Activated CD8-positive, alpha-beta memory T cell treated with anti-CD3 and anti-CD28 coated beads, Interleukin-2, amount 10 ng/mL, durations not matched to agents 7 days and 5 days (primary cell): ENCODE measurements at places on chromosomes 7 and 10. TPM values are rescaled to one million over a fixed set of nuclear protein-coding genes. Genes with fewer than 3 reads are reported as not detected.

DNA sequence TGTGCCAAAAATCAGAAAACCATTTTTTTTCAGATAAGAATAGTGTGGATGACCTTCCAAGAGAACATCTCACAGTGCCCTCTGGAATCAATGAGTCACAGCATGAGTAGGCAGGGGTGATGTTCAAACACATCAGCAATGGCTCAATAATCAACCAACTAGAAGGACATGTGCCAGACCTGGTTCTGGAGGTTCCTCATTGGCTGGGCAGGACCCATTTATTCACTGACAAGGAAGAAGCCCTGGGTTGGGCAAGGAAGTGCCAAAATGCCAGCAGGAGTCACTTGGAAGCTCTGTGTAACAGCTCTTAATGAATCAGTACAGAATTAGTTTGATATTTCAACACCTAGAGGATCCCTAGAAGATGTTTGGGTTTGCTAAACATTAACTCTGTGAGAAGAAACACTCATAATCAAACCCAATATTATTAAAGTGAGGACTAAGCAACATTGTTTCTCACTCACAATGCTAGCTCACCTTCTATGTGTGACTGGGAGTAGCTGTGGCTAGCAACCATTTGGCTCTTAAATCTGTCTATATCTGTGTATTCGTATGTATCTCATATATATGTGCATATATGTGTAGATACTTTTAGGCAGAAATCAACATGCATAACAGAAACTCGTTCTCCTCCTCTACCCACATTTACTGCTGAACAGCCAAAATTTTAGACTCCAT, 72.3 kb upstream of the APBB1IP start:
- no peaks in the 10 kb centered on the region for H3K4me1 ChIP-seq
- H3K4me3 ChIP-seq = no peak overlapping the region
- H3K36me3 ChIP-seq = no peaks in the 10 kb centered on the region
- H3K27ac ChIP-seq = no peak overlapping the region
- peaks cover 17% of the 10 kb centered on the region for H3K27me3 ChIP-seq
- no peak for DNase-seq

DNA sequence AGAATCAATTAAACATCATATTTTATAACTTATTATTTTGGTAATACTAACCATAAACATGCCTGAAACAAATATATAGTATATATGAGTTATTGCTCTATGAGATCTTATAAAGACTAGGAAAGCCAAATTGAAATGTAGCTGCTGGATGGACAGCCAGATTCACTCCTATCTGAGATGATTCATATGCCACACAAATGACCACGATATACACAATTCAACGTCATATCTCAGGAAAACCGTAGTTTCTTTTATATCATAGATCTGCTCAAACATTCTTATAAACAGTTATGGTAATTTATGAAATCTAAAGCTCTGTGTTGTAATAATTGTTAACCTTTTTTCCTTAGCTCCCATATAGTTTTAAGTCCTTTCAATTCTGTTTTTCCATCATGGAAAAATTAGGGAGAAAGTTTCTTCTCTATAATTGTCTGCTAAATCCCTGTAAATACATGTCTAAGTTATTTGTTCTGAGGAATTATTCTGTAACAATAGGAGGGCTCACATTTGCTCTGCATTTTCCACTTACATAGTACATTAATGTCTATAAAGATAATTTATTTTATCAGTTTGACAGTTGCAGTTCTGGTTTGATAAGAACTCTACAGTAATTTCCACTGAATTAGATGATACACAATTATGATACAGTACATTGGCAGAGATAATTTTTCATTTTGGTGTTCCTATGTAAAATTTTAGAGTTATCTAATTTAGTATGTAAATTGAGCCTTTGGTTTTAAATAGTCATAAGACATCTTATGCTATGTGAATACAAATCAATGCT, 42.7 kb downstream of the GNAT3 start:
- no peak for DNase-seq
- H3K27me3 ChIP-seq = no peaks in the 10 kb centered on the region
- H3K36me3 ChIP-seq = no peaks in the 10 kb centered on the region

- no peak overlapping the region for H3K27ac ChIP-seq
- no peak for DNase-seq
- peaks cover 10% of the 10 kb centered on the region for H3K4me1 ChIP-seq
- H3K36me3 ChIP-seq = no peaks in the 10 kb centered on the region
Measured at GRCh38 chr10:131079314-131079713, 232.2 kb downstream of the TCERG1L start.

The KCP gene
- total RNA-seq = 0.52 TPM

DNA sequence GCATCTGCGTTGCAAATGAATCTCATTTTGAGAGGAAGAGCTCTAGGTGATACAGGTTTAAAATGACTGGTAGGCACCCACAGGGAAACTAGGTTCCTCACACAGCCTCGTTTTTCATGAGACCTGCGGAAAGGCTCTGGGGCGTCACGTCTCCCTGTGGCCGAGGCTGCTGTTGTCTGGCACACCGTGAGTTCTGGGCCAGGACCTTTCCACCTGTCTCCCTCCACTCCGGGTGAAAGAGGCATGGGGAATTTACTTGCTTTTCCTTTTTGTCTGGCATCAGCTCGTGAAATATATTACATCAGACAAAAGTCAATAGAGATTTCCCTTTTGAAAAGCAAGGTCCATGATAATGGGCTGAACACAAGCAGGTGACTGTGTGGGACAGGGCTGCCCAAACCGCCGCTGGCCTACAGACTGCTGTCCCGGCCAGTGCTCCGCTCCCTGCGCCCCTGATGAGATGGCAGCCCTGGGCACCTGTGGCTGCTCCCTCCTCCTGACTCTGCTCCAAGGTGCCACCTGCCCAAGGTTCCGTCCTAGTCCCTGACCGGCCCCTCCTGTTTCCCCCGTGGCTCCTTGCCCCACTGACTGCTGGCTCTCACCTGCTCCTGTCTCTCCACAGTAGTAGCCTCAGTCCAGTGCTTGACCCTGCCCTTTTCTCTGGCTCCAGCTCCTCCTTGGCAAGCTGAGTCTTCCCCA, 109.6 kb downstream of the NKX6-2 start:
- no peak overlapping the region for H3K27ac ChIP-seq
- DNase-seq = no peak
- H3K4me1 ChIP-seq = no peaks in the 10 kb centered on the region
- no peaks in the 10 kb centered on the region for H3K36me3 ChIP-seq

GRCh38 chr7:55478700-55479099, 93.6 kb downstream of the VOPP1 start:
- DNase-seq = no peak
- H3K27ac ChIP-seq = no peak overlapping the region
- H3K4me1 ChIP-seq = peaks cover 39% of the 10 kb centered on the region
- no peaks in the 10 kb centered on the region for H3K27me3 ChIP-seq
- peaks cover 5% of the 10 kb centered on the region for H3K36me3 ChIP-seq

The GBF1 gene
- 51.6 TPM for total RNA-seq

DNA sequence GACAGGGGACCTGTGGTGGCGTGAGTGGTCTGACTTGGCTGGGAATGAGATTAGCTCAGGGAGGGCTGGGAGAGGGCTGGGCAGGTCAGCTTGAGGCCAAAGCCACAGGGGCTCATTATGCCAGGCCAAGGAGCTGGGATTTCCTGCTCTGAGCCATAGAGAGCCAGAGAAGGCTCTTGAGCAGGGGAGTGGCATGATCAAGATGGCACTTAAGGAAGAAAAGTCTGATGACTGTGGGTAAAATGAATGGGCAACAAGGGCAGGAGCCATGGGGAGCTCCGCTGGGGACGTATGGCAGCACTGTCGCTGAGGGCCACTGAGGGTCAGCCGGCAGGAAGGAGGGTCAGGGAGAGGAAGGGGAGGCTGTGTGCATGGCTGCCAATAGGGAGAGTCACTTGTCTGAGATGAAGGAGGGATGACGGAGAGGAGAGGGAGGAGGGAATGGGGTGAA, 5.8 kb downstream of the ANTXRL start:
- no peaks in the 10 kb centered on the region for H3K4me1 ChIP-seq
- H3K36me3 ChIP-seq = no peaks in the 10 kb centered on the region
- H3K4me3 ChIP-seq = no peak overlapping the region
- DNase-seq = no peak
- peaks cover 5% of the 10 kb centered on the region for H3K27me3 ChIP-seq

- no peaks in the 10 kb centered on the region for H3K27me3 ChIP-seq
- H3K4me3 ChIP-seq = no peak overlapping the region
- no peak overlapping the region for H3K27ac ChIP-seq
- no peaks in the 10 kb centered on the region for H3K36me3 ChIP-seq
Measured at GRCh38 chr10:125375210-125375609, 214.8 kb upstream of the CTBP2 start.

GRCh38 chr7:81462672-81463071, 307.2 kb downstream of the HGF start:
- no peaks in the 10 kb centered on the region for H3K4me1 ChIP-seq
- no peak for DNase-seq
- no peaks in the 10 kb centered on the region for H3K27me3 ChIP-seq
- H3K4me3 ChIP-seq = no peak overlapping the region

The TMEM178B gene
- total RNA-seq = 1.9 TPM

The RNF148 gene
- total RNA-seq = not detected

DNA sequence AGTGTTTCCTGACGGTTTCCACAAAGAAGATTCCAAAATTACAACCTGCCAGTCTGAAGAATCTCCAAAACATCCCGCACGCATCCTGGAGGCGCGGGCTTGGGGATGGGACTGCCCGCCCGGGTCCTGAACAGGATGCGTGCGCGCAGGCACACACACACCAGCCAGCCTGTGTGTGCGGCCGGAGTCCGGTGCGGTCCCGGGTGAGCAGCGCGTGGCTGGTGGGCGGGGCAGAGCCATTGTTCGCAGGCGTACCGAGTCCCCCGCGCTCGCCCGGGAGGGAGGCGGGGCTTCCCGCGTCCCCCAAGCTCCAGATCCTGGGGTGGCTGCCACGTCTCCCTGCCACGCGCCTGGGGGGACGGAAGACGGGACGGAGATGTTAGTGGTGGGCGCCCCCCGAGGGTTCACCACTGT, 675 bp upstream of the SCD start:
- H3K27me3 ChIP-seq = no peaks in the 10 kb centered on the region
- peaks cover 50% of the 10 kb centered on the region for H3K4me1 ChIP-seq
- peak overlapping the region; percentile 98 for H3K4me3 ChIP-seq
- H3K36me3 ChIP-seq = peaks cover 41% of the 10 kb centered on the region
- DNase-seq = peak; percentile 89

The SLC13A4 gene
- not detected for total RNA-seq

GRCh38 chr10:16519250-16519907, 2.3 kb downstream of the C1QL3 start:
- DNase-seq = no peak
- H3K27me3 ChIP-seq = peaks cover 39% of the 10 kb centered on the region
- peak overlapping the region; percentile 26 for H3K4me3 ChIP-seq
- H3K4me1 ChIP-seq = peaks cover 9% of the 10 kb centered on the region

DNA sequence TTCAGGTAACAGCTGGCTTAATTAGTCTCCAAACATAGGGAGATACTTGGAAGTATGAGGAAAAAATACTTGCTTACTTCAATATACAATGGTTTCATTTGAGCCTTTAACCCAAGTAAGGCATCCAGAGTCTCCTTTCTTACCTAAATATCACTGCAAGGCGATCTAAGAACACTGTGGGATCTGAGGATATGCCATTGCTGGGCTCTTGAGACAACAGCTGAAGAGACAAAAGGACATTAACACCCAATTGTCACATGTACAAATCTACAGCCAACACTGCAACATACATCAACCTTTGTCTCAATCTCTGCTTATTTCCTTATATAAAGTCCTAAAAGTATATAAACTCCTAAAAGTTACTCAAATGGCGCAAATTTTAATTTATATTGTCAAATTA, 44.4 kb downstream of the IRF5 start:
- H3K27me3 ChIP-seq = no peaks in the 10 kb centered on the region
- no peaks in the 10 kb centered on the region for H3K4me1 ChIP-seq
- DNase-seq = no peak
- no peak overlapping the region for H3K27ac ChIP-seq

DNA sequence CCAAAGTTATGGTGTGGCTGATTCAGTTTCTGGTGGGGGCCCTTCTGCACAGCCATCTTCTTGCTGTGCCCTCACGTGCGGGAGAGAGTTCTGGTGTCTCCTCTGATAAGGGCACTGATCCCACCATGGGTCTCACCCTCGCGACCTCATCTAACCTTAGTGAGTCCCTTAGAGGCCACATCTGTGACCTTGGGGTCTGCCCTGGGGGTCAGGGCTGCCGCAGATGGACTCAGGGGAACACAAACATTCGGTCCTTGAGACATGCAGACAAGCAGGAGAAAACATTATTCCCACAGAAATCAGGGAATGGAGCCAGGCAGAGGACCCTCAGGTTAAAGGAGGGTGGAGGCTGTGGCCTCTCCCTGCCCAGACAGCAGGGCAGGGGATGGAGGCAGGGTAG, 177.9 kb downstream of the DNAJB6 start:
- no peaks in the 10 kb centered on the region for H3K36me3 ChIP-seq
- H3K4me3 ChIP-seq = no peak overlapping the region
- H3K27me3 ChIP-seq = peaks cover 32% of the 10 kb centered on the region
- peak; percentile 22 for DNase-seq

The CRHR2 gene
- total RNA-seq = not detected

- H3K27ac ChIP-seq = no peak overlapping the region
- H3K36me3 ChIP-seq = no peaks in the 10 kb centered on the region
- DNase-seq = no peak
- no peaks in the 10 kb centered on the region for H3K4me1 ChIP-seq
Measured at GRCh38 chr10:65845916-65846315, 1079.9 kb upstream of the LRRTM3 start.

The GOT1 gene
- total RNA-seq = 33.2 TPM
